ENCODE measurements at places on chromosomes 7 and 10.

DNA sequence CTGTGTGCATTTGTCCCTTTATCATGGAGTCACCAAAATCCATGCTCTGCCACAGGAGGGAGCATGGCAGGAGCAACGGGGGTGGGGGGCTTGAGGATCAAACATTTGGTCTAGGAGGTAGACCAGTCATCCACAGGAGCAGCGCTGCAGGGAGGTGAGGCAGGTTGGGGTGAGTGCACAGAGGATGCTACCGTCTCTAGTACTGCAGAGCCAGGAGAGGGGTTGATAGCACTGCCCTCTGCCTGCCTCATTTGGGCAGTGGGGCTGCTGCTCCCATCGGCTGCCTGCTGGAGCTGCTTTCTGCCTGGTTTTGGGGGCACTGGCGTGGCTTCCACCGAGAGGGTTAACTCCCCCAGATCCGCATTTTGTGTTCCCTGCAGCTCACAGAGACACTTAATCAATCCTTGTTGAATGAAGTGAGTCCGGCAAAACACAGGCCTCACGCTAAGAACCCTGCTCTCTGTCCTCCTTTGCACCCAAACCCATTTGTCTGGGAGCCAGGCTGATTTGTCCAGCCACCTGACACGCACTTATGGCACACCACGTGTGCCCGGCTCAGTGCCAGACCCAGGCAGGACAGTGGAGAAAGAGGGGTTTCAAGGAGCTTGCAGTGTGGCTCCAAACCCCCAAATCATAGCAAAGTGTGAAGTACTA, 527.1 kb upstream of the FOXK1 start:
- DNase-seq, result no peak

- no peak for DNase-seq
Observed at GRCh38 chr10:9450801-9451200, 1396.3 kb downstream of the GATA3 start.

DNA sequence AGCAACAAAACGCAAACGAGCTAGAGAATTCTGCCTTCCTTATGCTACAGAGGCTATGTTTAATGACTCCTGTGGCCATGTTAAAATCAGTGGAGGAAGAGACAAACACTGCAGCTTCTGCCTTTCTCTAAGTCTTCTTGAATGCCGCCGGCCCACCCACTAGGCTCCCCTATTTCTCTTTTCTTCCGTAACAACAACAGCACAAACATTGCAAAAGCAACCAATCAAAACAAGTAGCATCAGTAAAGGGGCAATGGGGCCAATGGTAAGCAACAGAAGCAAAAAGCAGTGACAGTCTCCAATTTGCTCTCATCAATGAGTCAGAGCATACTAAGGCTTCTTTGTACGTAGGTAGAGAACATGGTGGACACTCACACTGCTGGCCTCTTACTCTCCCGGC, 26.8 kb downstream of the DNAJC1 start:
- no peak for DNase-seq

- DNase-seq, result no peak
Observed at GRCh38 chr10:84654671-84655070, 326.3 kb downstream of the CCSER2 start.

GRCh38 chr7:151060416-151061212, 1.2 kb downstream of the SLC4A2 start:
- DNase-seq, result peak; percentile 56

GRCh38 chr10:46299536-46300369, 13.0 kb downstream of the ANTXRL start:
- DNase-seq, result no peak

- peak; percentile 67 for DNase-seq
Observed at GRCh38 chr7:135801045-135801693, 52.6 kb upstream of the FAM180A start.

DNA sequence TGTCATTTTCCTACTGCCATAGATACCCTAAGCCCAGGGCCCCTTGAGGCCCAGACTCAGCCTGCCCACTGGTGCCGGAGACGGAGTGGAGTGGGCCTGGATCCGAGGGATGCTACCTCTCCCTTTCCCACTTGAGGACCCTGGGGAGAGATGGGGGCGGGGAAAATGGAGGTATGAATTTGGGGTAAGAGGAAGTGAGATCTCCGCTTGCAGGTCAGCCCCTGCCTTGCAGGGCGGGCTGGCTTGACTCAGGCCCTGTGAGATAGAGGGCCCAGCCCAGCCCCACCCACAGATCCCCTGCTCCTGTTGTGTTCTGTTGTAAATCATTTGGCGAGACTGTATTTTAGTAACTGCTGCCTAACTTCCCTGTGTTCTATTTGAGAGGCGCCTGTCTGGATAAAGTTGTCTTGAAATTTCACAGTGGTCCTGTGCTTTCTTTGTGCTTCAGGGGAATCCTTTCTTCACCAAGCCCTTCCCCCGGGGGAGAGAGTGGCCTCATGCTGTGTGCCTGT, 13.2 kb downstream of the YKT6 start:
- DNase-seq, result no peak

DNA sequence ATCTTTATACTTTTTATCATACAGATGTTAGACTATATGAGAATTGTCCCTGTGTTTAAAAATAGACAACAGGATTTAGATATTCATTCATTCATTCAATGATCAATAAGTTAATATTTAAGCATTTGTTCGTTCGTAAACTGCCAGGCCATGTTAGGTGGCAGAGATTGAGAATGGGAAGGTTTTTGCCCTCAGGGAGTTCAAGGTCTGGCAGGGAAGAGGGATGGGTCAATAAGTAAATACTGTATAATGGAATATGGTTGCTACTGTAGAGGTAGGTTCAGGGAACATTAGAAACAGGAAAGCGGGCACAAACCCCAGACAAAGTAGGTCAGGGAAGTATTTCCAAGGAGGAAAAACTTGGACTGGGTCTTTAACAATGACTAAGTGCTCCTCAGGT, 64.6 kb downstream of the SEM1 start:
- DNase-seq, result no peak

DNA sequence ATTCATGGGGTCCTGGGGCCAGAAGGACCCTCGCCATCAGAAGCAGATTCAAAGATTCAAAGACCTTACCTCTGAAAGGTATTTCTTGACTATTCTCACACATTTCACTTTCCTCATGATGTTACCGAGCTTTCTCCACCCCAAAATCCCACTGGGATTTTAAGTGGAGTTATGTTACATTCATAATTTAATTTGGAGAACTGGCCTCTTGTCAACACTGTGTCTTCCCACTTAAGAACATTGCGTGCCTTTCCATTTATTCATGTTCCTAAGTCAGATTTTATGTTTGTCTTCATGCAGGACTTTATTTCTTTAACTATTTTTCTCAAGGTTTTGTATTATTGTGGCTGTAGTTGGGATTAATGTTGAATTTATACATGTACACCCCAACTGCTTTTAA, 123.5 kb upstream of the BMPER start:
- DNase-seq, result peak; percentile 51

DNA sequence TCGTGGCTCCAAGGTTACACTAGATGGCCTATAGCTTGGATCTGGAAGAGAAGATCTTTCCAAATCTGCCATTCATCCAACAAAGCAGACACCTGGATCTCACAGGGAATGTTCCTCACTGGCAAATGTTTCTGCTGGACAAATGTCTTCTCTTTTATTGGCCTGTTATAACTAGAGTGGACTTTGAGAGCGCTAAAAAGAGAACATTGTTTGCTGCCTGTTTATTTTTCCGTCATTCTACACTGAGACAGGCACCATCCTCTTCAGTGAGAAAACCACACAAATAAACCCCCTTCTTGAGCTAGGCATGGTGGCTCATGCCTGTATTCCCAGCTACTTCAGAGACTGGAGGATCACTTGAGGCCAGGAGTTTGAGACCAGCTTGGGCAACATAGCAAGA, 206.9 kb downstream of the CREB5 start:
- no peak for DNase-seq

DNA sequence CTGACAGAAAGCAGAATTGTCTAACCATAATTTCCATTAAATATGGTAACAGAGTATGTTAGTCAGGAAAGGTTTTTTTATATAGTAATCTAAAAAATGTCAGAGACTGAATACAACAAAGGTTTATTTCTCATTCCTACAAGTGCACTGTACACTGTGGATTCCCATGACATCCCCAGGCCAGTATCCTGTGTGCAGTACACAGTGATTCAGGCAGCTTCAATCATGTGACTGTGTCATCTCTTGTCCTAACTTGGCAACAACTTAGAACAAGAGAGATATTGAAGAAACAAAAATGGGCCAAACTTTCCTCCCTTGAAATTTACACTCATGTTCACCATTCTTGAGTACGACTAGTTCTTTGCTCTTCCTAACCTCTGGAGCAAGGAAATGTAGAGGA, 189.8 kb upstream of the SEMA3A start:
- DNase-seq, result peak; percentile 11

- no peak for DNase-seq
Observed at GRCh38 chr10:120381931-120382330, 75.1 kb upstream of the PLPP4 start.

- DNase-seq, result no peak
Observed at GRCh38 chr7:29319719-29320521, 125.3 kb downstream of the CHN2 start.

DNA sequence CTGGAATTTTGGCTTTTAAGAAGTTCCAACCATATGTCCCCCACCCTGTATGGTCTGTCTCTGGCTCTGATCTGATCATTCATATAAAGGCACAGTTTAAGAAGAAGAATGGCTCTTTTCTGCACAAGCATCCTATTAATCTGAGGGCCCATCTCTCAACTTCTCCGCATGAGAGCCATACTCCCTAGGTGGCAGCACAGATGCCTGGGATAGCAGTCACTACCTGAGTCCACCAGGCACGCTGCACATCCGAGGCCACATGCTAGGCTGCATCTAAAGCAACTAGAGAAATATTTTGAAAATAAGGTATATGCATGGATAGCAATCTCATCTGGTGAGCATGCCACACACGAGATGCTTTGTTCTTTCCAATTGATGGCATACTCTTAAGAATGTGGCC, 565.5 kb downstream of the PARD3 start:
- peak; percentile 2 for DNase-seq

DNA sequence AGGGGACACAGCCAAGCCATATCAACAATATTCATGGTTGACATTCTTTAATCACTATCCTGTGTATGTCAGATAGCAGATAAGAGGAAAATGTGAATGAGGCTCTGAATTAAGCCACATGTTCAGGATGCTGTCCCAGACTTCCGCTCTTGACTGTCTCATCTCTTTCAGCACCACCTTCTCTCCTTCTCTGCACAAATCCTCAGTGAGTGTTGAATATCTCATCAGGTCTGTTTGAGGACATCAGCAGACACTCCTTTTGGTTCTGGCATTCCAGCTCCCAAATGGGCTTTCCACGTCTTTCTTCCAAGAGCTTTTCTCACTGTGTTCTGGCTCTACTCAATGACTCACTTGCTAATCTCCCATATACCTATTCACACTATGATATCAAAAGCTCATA, 321.7 kb downstream of the GALNT17 start:
- DNase-seq, result no peak

DNA sequence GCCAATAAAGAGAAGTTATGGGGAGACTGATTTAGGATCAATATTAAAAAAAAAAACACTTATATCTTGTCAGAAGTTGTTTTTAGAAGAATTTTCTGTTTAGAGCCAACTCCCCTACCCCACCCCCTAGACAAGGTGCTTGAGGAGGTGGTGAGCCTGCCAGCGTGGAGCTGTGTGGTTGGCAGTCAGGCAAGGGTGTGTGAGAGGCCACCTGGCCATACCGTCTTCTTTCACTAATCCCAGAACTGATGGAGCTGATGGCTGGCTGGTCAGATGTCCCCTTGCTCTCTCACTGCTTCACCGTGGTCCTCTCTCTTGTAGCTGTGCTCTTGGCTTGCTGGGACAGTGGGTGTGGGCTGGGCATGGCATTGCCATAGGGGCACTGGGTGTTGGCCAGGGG, 34.3 kb downstream of the NACAD start:
- no peak for DNase-seq

DNA sequence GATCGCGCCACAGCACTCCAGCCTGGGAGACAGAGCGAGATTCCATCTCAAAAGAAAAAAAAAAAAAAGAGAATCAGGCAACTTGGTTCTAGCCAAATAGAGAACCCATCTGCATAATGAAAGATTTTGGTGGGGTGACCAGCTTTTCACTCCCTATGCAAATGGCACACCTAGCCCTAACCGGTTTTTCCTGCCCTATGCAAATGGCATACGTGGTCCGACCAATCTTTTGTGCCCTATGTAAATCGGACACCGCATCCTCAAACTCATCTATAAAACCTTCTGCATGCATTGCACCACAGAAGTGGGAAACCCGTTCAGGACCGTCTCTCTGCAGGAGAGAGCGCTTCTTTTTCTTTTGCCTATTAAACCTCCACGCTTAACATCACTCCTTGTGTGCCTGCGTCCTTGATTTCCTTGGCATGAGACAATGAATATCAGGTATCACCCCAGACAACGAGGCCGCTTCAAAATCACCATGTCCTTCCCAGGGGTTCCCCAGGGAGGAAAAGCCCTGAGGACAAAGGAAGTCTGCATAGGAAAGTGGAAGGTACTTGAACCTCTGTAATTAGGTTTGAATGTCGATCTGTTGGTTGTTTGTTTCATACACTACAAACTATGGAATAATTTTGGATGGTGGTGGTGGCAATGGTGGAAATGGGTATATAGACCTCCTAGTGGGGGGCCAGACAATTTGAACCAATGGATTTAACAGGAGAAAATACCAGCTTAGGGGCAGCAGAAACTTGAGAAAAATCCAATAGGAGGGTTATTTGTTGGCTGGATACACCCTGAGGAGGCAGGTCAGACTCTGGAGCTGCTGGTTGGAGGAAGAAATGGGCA, 396.2 kb downstream of the TYW1 start:
- no peak for DNase-seq

GRCh38 chr7:153017223-153017622, 257.7 kb downstream of the ACTR3B start:
- no peak for DNase-seq

DNA sequence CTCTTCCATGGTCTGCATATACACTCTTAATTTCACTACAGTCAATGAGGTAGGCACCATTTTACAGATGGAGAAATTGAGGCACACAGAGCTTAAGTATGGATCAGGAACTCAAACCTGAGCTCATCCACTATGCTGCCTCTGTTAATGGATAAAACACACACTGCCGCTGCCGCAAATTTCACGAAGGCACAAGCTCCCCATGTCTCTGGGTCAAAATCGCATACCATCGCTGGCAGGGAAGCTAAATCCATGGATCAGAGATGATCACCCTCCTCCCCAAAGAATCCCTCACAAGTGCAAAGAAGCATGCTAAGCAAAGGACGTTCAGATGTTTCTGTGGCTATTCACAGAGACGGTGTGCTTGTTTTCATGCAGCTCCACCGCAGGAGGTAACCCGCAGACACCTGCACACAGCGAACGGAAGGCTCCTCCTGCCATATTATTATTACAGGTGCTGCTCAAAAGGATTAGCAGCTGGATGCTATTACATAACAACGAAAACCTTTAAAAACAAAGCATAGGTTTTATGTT, 109.3 kb downstream of the UBE2H start:
- DNase-seq, result no peak

DNA sequence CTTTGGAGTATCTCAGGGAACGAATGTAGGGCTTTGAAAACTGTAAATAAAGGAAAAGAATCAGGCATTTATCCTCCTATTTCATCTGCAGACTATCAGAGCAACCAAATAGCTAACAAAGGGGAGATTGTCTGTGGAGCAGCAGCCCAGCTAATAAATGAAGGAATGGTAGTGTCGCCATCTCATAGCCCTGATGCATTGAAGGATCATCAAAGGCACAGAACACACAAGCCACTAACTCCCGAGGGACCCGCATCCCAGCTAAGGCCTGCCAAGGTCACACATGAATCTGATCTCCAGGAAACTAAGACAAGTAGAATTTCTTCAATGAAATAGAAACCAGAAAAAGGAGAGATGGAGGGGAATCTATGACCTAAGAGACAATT, 38.2 kb downstream of the CALML5 start:
- peak; percentile 32 for DNase-seq
